Erythroblast (primary cell): ENCODE measurements at places on chromosomes 3 and 15.

GRCh38 chr3:71942432-71943187 is 157.7 kb upstream of the PROK2 start:
- no peak for DNase-seq

DNA sequence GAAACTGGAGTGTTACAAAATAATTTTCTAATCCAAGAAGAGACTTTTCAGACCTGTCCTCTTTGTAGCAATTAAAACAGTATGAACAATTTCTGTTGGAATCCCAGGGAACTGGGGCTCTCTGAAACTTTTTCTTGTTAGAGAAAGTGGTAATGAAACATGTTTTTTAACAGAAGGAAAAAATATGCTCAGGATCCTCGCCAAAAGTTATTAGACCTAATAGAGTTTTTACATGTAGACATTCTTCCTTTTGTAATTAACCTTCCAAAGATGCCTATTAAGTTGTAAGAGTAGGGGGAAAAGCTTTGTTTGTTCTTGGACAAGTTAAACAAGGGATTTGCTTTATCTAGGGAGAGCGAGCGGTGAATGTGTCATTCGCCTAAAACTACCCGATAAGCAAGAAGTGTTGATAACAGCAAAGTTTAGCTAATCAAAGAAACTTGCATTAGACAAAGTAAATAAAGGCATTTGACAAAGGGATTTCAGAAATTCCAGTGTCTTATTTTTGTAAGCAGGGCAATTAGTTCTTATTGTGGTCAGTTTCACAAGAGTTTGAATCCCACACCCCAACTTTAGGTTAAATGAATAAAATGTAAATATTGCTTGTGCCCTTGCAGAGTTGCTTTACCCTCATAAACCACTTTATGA is 2.3 kb downstream of the RARB start:
- no peak for DNase-seq

- no peak for DNase-seq
These were observed 45.8 kb downstream of the ALDH1A2 start for GRCh38 chr15:58019503-58020376.

GRCh38 chr3:114421204-114421603 is 127.4 kb downstream of the TIGIT start:
- DNase-seq = no peak

GRCh38 chr3:36075491-36075890 is 304.8 kb upstream of the STAC start:
- no peak for DNase-seq
